T-helper 9 cell (primary cell): ENCODE measurements at places on chromosomes 12 and 14.
A peak's percentile ranks its signal among the peaks of the same experiment; 100 is the strongest.

- no peak for DNase-seq
These were observed at the start of gene TNS2 for GRCh38 chr12:53049571-53050318. Gene TNS2 (plus strand): TSS chr12:53050065. CDS start chr12:53050186, 121 bp downstream.

DNA sequence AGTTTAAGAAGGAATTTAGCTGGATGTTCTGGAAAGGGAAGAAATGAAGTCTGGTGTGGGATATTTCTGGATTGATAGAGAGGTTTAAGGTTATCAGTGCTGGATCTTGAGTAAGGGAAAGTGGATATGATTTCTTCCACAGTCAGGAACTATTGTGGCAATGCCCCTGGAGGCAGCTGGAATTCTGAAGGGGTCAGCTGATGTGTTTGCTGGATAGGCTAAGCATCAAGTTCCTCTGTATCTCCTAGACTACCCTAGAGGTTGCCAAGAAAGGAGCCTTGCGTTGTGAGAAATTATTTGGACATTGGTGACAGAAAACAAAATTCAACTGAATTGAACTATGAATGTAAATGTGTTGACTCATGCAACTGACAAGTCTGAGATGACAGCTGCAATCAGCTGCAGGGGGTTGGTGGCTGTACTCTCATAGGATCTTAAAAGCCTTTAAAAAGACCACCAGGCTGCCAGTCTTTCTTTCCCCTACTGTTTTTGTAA lies 244.4 kb downstream of the ATXN7L3B start:
- no peak for DNase-seq

DNA sequence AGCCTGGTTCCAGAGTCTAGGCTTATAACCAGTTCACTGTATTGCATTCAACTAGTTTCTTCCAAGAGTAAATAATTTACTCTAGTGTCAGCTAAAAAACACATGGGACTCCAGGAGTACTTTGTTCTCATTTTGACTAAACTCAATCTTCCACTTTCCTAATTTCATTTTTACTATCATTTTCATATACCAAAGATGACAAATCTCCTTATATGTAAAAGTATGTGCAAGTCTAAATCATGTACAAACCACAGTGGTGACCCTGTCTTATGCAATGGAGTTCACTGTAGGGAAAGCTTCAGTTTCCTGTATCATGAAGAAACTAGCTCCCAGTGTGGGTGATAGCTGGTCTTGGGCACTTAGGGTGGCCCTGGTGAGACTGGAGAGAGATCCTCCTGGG lies 151.6 kb downstream of the HELB start:
- DNase-seq, result no peak

DNA sequence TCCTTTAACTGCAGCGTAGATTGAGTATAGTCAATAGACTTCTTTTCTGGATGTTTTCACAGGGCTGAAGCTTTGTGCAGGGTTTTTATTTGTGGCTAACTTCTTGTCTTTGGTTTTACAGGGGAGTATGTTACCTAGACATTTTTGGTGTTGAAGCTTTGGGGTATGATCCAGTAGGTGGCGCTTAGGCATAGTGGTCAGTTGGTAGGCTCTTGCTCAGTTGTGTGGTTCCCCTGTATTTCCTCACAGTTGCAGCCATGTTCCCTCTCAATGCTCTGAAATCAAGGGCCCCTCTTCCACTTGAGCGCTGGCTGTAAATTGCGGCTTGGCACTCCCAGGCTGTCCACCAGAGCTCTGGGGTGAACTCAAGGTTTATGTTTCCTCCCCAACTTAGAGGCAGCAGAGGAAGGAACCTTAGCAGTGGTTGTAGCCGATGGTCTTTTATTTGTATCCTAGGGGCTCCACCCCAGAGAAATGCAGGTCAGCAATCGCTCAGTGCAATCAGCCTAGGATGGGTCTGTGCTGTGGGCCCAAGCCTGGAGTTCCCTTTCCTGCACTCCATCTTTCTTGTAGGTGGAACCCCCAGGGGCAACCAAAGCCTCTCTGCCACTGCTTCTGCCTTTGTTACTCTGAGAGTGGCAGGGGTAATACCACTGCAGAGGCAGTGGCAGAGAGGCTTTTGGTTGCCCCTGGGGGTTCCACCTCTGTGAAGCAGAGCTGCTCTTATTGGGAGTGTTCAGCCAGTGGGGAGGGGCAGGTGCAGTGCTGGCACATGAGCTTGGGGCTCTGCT lies 55.1 kb downstream of the CMAS start:
- no peak for DNase-seq

DNA sequence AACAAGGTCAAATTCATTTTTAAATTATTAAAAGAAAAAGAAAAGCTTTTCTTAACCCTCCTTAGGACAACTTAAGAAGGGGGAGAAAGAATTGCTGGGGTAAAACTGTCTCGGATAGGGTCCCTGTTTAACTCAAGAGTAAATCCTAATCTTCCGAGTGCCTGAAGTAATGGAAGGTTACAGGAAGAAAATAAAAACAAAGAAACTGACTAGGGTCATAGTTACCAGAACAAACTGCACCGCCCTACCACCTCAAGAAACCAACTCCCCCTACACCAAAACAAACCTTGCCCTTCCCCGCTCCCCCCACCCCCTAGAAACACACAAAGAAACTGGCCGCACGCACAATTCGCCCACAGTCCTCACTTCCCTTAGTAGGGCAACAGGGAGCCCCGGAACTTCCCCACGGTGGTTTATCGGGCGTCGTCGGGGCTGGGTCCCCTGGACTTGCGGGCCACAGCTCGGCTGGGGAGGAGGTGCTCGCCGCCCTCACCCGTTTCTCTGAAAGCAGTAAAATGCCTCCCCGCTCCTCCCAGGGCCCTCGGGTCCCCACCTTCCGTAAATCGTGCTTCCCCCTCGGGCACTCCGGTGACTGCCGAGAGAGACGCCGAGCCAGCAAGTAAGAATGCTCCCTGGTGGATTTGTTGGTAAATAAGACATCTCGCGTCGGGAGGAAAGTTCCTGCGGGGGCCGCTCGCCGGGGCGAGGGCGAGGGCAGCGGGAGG lies 2.4 kb downstream of the SINHCAF start:
- peak; percentile 50 for DNase-seq

- no peak for DNase-seq
These were observed 43.0 kb upstream of the TSPAN9 start for GRCh38 chr12:3034067-3034750.

- DNase-seq, result no peak
These were observed 334.1 kb upstream of the RGS6 start for GRCh38 chr14:71597955-71598660.

DNA sequence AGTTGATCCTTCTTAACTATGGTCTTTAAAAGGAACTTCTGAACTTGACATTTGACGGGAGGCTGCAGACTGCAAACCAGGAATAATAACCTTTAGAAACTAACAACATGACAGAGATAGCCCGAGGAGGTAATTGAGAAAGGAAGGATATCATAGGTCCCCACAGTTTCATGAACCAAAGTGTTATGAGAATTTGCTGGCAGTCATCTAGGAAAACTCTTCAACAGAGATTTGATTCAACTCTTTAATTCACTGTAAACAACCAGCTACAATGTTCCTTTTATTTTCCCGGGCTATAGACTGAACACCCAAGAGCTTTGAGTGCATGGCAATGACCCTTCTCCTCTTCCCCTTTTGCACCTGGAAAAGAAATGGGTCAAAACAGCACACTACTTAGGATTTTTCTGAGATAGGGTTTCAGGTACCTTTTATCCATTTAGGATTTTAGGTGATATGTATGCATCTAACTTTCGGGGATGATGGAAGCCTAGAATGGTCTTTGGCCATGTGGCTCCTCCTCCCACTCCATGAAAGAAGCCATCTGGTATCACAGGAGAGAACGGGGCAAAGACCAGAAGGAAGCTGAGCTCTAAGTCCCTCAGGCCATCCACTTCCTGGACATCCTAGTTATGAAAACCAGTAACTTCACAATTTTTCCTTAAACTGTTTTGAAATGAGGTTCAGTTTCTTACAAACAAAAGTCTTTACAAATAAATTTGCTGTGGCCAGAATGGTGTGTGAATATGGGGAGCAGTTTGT lies 23.0 kb downstream of the GLT8D2 start:
- no peak for DNase-seq

- no peak for DNase-seq
These were observed 11.1 kb downstream of the CCDC197 start for GRCh38 chr14:94008234-94008633.

GRCh38 chr14:99346470-99347080 lies 74.6 kb upstream of the BCL11B start:
- DNase-seq, result no peak

DNA sequence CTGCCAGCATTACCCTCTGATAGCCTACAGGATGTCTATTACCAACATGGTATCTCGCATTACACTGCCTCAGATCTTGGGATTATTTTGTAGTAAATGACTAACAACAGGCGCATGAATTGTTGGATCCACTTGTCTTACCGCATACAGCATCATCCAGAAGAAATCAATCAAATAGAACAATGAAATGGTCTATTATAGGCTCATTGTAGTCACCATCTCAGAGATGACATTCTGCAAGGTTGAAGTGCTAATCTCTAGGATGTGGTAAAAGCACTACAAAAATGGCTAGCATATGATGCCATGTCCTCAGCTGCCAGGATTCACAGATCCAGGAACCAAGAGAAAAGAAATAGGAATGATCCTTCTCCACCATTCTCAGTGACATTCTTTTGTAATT lies 52.0 kb downstream of the WASHC3 start:
- DNase-seq, result no peak

- DNase-seq, result no peak
These were observed 13.6 kb upstream of the FOXJ2 start for GRCh38 chr12:8018666-8019581.

DNA sequence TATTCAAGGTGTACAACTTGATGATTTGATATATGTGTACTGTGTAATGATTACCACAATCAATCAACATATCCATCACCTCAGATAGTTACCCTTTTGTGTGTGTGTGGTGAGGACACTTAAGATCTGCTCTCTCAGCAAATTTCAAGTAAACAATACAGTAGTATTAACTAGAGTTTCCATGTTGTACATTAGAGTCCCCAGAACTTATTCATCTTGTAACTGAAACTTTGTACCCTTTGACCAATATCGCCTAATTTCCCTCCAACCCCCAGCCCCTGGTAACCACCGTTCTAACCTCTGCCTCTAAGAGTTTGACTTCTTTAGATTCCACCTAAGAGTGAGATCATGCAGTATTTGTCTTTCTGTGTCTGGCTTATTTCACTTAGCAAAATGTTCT lies 12.1 kb downstream of the ADCK1 start:
- DNase-seq, result no peak

DNA sequence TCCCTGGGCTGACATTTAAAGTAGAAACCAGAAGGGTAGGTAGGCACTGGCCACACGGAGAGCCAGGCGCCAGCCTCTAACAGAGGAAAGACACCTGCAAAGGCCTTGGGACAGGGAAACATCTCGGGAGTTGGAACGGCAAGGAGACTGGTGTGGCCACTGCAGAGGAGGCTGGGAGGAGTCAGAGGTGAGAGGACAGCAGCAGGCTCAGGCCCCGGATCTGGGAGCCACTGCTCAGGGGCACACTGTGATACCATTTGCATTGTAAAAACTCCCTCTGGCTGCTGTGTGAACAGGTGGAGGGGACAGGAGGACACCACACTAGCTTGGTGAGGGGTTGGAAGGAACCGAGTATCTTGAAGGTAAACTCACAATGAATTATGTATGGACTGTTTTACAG lies 2.7 kb downstream of the ANHX start:
- DNase-seq, result no peak

- no peak for DNase-seq
These were observed 409.2 kb downstream of the IPO8 start for GRCh38 chr12:30286345-30286926.

GRCh38 chr14:65243766-65244442 lies 141.6 kb upstream of the MAX start:
- no peak for DNase-seq

GRCh38 chr14:34978444-34978843 lies 4.3 kb upstream of the SRP54 start:
- no peak for DNase-seq

DNA sequence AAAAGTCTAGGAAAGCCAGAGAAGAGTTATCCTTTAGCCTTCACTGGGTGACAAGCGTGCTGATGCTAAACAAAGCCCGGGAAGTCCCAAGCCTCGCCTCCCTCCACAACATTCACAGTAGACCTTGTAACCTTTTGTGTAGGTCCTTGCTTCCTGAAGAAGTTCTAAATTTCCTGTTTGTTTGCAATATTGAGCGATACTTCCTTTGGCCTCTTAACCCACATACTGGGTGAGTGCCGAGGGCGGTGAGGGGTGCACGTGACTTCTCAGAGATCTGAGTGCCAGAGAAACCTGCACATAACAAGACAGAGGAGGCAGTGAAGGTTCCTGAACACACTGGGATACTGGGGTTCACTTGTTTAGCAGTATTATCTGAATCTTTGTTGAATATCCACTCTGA lies 134.3 kb downstream of the PLXNC1 start:
- DNase-seq, result peak; percentile 39

- no peak for DNase-seq
These were observed 1.1 kb upstream of the GNB3 start for GRCh38 chr12:6839482-6840201.

- no peak for DNase-seq
These were observed 6.6 kb upstream of the RAB3IP start for GRCh38 chr12:69732088-69732487.

GRCh38 chr14:63993992-63994391 lies 141.2 kb downstream of the SYNE2 start:
- DNase-seq, result no peak

DNA sequence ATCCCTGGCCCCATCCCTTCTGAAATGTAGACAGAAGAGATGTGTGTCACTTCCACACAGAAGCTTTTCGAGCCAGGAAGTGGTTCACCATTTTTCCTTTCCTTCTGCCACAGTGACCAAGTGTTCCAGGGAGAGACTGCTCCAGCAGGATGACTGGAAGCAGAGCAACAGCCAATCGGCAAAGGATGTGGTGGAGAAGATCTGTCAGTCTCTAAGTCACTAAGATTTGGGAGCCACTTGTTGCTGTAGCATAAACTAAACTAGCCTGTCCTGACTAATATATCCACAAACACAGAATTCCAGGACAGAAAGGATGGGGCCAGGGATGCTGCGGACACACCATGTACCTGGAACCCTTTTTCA lies 42.9 kb downstream of the DUSP6 start:
- no peak for DNase-seq

- no peak for DNase-seq
These were observed 244.2 kb upstream of the CLEC14A start for GRCh38 chr14:38500125-38500524.

GRCh38 chr12:83664650-83665049 lies 977.9 kb downstream of the TMTC2 start:
- DNase-seq, result no peak

GRCh38 chr14:55697414-55697861 lies 117.4 kb downstream of the KTN1 start:
- no peak for DNase-seq

GRCh38 chr12:114812384-114812783 lies 128.4 kb upstream of the TBX3 start:
- DNase-seq, result no peak

GRCh38 chr12:122943196-122943595 lies 23.1 kb downstream of the ABCB9 start:
- no peak for DNase-seq
